ENCODE measurements at places on chromosomes 1 and 21.

- DNase-seq, result no peak
Measured at GRCh38 chr1:202805886-202806844, 2.1 kb downstream of the KDM5B start.

DNA sequence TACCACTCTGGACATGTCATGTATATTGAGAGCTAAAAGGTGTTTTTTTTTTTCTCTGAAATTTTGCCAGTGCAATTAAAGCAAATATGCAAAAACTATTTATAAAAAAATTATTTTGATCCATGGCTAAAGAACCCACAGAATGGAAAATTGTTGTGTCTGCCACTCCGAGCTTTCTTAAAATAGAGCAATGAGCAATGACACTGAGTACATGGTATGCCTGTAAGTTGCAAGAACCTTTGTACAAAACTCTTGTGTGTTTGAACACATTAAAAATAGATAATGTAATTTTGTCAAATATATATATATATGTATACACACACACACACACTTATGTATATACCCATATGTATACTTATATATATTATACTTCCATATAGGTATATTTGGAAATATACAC lies 1530.9 kb upstream of the B3GALT2 start:
- DNase-seq, result no peak

DNA sequence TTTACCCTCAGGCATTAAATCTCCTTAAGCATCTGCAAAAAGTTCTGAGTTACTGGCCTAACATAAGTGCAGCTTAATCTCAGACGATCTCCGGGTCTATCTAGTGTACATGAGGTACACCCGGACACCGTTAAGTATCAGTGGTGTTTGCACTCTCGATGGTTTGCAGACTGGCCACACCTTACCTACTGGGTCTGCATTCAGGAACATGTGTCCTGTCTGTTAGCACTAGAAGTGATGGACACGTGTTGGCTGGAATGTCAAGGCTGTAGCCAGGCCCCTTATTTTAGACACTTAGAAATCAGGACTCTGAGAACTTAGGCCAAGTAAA lies 783 bp upstream of the AGL start:
- peak; percentile 7 for DNase-seq

GRCh38 chr1:221881805-221882581 lies 140.1 kb upstream of the DUSP10 start:
- DNase-seq, result no peak

- DNase-seq, result no peak
Measured at GRCh38 chr1:29557066-29557465, 320.7 kb downstream of the PTPRU start.

GRCh38 chr1:64887689-64888217 lies 78.6 kb downstream of the JAK1 start:
- no peak for DNase-seq

- peak; percentile 31 for DNase-seq
Measured at GRCh38 chr1:18927654-18928272, 25.4 kb upstream of the ALDH4A1 start.

DNA sequence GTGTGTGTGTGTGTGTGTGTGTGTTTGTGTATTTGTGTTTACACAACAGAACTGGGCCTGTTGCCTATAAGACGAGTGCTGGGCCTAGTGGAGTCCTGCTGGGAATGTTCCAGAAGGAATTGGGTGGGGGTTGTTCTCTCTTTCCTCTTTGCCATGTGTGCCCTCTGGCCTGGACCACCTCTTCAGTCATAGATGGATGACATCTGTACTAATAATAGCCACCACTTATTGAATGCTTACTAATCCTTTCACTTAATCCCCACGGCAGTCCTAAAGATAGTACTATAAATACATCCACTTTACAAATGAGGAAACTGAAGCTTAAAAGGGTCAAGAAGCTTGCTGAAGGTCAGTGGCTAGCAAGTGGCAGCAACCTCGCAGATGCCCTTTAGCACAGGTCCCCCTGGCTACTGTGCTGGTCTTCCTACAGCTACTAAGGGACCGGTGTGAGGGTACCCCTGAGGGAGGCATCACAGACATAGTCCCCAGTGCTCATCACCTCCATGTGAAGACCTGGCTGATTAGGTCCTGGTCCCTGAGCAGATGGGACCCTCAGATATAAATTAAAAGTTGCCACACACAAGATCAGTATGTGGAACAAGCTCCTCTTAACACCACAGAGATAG lies 55.2 kb upstream of the KIF1B start:
- DNase-seq, result no peak

GRCh38 chr1:225021037-225021436 lies 91.6 kb downstream of the DNAH14 start:
- no peak for DNase-seq

- no peak for DNase-seq
Measured at GRCh38 chr1:3956527-3957170, 56.6 kb upstream of the C1orf174 start.

DNA sequence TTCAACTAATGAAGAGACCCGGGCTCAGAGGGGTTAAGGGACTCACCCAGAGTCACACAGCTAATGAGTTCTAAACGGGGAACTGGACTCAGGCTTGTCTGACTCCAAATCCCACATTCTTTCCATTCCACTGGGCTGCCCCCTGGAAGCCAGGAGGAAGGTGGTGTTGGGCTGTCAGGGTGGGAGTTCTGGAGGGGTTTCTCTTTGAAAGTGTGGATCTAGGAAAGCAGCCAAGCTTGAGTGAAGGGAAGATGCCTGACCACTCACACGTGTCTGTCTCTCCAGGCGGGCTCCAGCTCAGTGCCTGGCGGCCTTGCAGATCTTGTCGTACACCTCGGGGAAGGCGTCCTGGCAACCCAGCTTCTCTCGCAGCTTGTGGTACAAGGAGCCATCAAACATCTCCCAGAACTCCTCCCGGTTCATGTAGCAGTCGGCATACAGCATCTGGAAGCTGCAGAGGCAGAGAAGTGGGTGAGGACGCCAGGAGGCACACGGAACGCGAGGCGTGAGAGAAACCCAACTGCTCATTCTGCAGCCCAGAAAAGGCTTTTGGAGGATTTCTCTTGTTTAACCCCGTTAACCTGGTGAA lies 35.0 kb downstream of the DHCR24 start:
- no peak for DNase-seq

- no peak for DNase-seq
Measured at GRCh38 chr1:192109576-192109975, 48.7 kb upstream of the RGS18 start.

DNA sequence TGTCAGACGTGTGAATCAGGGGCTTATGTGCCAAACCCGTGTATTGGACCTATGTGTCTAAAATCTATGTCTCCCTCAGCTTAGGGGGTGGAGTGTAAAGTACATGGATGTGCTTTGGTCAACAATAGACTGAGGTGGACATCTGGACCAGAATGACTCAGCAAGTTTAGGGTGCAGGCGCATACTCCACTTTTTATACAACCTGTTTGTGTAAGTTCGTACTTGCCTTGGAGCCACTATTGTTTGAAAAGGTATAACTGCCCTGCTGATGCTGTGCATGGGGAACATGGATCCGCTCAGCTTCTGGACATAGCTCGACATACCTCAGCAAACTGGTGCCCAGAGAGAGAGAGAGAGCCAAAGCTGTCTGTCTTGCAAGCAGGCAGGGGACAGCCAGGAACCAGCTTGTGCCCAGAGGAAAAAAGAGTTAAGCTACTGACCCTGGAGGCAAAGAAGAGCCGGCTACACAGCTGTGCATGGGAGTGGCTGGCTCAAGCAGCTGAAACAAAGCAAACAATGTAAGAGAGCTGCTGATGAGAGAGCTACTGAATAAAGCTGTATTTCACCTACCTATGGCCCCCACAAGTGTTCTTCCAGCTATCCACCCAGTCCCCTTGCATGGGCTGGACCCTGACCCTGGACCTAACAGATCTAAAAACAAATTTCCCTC lies 41.2 kb downstream of the GJA5 start:
- DNase-seq, result no peak

- DNase-seq, result no peak
Measured at GRCh38 chr1:17874231-17874630, 119.1 kb downstream of the ACTL8 start.

GRCh38 chr1:168689726-168690602 lies 39.0 kb downstream of the DPT start:
- no peak for DNase-seq

DNA sequence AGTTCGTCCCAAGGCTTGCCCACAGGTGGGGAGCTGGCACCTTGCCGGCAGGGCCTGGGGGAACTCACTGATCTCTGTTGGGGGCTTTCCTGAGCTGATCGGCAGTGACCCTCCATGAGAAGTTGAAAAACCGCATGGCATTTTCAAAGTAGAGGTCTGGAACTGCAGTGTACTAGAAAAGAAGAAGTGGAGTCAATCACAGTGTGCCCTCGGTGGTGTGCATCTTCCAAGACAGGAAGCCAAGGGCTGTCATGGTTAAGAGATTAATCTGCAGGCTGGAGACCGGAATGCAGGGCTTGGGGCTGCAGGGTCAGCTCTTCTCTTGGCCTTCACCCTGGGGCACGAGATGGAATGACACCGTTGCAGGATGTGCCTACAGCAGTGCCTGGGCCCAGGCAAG lies 56.8 kb downstream of the ECE1 start:
- no peak for DNase-seq

- no peak for DNase-seq
Measured at GRCh38 chr1:114701931-114702330, 6.6 kb upstream of the AMPD1 start.

DNA sequence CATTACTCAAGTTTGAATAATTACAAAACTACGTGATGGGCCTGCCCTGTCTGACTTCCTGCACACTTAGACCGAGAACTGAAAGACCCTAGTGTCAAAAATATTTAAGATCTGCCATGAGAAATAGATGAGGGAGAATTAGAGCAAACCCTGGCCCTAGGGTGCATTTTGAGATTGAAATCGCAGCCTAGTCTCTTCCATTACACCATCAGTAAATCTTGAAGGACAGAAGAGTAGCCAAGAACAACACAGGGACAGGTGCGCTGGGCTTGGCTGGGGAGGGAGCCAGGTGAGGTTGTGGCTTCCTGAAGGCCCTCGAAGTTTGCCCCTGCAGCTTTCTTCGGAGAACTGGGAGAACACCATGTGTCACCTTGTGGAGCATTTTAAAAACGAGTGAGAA lies 36.7 kb upstream of the KIF26B start:
- DNase-seq, result no peak

DNA sequence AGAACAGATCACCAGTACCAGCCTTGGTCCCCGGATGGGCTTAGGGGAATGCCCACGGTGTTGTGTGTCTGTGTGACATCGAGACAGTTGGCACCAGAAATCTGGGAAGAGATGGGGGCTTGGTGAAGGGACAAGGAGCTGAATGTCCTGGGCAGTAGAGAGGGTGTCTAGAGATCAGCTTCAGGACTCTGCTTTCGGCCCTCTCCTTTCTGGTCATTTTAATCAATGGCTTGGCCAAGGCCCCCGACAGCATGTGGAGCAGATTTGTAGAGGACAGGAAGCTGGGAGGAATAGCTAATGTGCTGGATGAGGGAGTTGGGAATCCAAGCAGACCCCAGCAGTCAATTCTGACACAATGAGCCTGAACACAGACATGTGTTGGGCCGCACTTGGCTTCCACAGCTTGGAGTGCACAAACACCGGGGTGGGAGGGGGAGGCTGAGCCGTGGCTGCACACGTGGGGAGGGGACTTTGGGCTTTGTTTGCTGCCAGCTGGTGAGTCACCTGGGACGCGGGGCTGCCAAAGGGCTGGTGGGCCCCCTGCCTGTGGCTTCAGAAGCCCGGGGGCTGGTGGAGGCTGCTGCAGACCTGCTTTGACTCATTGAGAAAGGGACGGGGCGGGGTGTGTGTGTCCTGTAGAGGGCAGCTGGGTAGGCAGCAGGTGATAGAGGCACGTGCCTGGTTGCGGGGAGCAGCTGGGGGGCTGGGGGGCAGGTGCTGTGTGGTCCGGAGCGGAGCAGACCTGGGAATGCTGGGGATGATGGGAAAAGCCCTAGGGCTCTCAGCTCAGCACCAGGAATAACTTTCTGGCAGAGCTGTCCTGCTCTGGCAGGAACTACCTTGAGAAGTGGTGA lies 20.9 kb downstream of the SLC1A7 start:
- no peak for DNase-seq

- DNase-seq, result no peak
Measured at GRCh38 chr21:35578347-35578782, 482.0 kb downstream of the SETD4 start.

- no peak for DNase-seq
Measured at GRCh38 chr1:14340002-14340785, 258.3 kb upstream of the KAZN start.

GRCh38 chr1:226596531-226597165 lies 48.1 kb downstream of the STUM start:
- no peak for DNase-seq

DNA sequence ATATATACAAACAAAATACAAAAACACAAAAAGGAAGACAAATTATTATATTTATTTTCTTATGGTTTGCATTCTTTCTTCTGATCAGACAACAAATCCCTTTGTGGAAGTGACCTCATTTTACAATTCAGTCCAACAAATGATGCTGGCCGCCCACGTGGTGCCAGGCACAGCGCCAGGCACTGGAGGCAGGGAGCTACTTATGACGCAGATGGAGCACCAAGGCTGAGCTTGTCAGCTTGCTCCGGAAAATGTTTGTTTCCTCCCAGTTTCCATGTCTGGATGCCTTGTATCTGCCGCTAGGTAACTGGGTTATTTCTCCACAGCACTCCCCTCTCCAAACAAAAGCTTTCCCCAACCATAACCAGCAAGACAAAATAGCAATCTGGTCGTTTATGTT lies 30.7 kb upstream of the CD34 start:
- DNase-seq, result no peak

DNA sequence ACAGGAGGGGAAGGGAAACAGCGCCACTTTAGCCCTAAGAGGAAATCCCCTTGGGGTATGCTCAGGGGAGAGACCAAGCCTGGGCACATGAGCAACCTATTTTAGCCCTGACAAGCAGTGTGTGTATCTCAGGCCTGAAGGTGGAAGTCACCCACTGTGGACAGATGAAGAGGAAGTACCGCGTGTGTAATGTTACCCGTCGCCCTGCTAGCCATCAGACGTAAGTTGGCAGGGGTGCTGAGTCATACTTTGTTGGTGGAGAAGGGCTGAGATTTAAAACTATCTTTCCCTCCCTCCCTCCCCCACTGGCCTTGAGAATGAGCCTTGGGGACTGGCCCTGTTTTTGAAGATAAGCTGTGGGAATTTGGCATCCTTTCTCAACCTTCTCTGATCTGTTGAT lies 11.2 kb downstream of the AGO1 start:
- peak; percentile 77 for DNase-seq

DNA sequence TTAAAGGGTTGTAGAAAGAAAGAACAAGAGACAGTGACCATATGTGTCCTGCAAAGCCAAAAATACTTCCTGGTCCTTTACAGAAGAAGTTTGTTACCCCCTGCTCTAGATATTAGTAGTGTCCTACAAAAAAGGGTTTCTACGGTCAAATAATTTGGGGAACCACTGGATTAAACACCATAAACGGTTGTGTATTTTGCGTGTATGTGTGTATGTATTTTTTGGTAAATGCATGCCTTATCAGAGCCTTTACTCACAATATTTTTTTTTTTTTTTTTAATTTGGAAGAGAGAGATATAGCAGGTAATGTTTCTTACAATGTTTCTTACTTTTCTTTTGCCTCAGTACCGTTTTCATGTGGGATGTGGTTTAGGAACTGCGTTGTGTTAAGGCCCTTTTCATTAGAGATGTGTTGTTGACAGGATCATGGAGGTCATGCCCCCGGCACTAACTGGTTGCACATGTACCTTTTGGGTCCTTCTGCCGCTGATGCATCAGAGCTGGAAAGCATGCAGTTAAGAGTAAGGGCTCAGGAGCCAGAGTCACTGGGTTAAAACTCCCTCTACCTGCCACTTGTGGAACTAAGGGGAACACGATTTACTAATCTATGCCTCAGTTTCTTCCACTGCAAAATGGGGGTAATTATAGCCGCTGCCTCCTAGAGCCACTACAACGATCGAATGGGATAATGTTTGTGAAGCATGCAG lies 234.6 kb upstream of the KAZN start:
- DNase-seq, result no peak
